NCI-H187 treated with DMSO at 0.1 percent for 48 hours (cell line): ENCODE measurements at places on chromosomes 6 and 20.

- DNase-seq, result no peak
Observed at GRCh38 chr6:84136364-84137050, 90.9 kb downstream of the CEP162 start.

DNA sequence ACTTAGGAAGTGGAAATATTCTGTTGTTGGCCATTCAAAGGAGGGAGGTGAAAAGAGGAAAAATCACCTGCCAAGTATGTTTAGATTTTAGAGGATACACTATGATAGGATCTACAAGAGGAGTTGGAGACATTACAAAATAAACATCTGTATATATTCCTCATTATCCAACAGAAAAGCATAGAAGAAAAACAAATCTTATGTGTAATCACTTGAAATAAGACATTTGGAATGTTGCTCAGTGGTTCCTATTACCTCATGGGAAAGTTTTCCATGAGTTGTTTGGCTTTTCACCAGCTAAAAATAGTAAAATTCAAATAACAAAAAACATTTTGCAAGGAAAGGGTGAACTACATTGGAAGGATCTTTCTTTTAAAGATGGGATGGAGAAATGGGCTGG is 76.7 kb upstream of the CARMIL1 start:
- no peak for DNase-seq

DNA sequence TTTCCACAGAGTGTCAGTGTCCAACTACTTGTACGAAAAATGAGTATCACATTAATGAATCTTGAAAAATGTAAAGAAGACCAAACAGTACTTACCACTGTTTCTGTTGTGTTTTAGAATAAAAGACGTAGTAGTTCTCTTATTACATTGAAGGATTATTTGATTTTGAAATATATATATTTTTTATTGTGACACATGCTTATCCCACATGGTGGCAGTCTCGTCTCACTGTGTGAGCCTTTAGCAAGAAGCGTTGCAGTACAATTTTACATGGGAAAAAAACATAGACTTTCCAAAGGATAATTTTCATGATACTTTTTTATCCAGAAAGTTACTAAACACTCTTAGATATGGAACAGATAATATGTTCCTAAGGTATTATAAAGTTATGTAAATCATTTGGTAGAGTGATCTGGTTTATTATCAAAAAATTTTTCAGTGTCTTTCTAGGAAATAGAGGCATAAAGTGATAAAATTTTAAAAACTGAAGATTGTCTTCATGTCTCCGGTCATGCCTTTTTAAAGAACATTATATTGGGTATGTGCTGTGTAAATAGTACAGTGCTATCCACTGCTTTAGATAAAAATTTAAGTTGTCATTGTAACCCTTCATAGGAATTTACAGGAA is 117.5 kb upstream of the SAMD5 start:
- no peak for DNase-seq

GRCh38 chr20:46599227-46599987 is 49.0 kb upstream of the OCSTAMP start:
- no peak for DNase-seq

DNA sequence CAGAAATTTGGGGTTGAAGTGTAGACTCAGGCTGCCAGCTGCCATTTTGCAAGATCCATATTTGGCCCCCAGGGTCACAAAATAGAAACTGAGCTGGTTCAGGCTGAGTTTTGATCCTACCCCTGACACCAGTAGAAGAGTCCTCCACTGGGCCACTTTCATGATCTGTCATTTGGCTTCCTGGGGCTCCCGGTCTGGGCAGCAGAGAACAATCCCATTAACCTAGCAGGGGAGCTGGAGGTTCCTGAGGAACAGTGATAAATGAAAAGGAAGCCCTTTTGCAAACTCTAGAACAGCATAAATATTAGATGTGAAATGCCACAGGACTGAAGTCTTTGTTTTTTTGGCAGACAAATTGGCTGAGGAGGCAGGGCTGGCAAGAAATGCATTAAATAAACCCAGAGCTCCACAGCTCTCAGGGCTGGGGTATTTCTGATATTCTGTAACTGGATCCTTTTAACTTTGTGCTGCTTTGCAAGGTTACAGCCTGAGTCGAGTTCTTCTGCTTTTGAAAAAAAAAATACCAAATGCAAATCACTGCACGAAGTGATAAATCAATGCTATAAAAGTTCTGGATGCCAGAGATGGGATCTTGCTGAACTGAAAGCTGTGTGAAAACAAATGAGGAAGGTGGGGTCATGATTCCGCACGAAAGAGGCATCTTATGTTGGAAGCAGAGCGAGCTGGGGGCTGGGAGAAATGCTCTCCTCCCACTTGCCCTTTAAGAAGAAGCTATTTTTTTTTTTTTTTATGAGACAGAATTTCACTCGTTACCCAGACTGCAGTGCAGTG is 64.4 kb downstream of the SULF2 start:
- DNase-seq, result no peak

DNA sequence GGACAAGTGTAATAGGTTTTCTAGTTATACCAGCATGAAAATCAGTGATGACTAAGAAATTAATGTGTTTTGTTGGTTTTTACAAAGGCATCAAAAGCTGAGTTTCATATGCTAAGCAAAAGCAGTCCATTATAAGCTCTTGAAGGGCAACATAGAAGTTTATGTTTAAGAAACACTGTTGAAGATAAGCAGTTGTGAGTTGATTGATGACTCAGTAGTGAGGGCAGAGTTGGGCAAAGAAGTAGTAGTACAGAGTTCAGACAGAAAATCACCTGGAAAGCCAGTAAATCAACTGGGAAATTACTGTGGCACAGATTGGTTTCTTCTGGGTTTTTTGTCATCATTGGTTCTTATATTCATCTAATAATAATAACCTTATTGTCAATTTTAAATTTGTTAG is 78.0 kb upstream of the SMIM8 start:
- DNase-seq, result no peak

DNA sequence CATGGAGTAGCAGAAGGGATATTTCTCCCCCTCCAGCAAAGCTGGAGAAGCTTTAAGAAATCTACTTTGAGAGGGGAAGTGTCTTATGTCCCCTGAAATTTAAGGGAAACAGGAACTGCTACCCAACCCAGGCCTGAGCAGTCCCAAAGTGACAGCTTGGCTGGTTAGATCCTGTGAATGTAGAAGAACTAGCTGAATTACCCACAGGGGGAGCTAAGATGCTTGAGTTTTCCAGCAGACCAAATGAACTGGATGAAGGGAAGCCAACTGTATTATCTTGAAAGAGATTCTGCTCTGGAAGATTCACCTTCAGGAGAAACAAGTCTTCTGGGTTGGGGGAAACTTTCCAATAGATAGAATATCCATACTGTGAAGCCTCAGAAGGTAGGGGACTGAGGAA is 303.3 kb upstream of the MMS22L start:
- DNase-seq, result no peak

- no peak for DNase-seq
Observed at GRCh38 chr20:38674092-38674764, 50.1 kb upstream of the SLC32A1 start.

GRCh38 chr6:37008484-37009465 is 3.3 kb downstream of the FGD2 start:
- DNase-seq, result no peak

GRCh38 chr6:140063021-140063399 is 688.6 kb upstream of the CITED2 start:
- no peak for DNase-seq
